ENCODE measurements at places on chromosomes 6 and 20.

- no peak for DNase-seq
These were observed 244.5 kb downstream of the CDC5L start for GRCh38 chr6:44631968-44632367.

- DNase-seq, result no peak
These were observed 465.3 kb downstream of the CBLN4 start for GRCh38 chr20:55540013-55540412.

DNA sequence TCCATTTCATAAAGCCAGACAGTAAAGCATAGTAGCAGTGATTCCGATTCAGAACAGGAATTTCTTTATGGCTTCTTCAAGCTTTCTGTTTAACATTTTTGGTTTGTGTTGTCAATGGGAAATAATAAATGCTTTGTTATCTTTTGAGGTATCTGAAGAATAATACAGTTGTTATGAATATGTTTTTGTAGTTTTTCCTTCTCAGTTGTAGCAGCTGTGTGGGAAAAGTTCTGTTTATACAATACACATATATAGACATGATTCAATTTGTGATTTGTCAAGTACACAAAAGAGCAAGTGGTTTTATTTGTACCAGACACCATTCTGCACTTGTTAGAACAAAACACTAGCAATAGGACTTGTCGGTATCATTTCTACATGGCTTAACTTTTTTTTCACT, 96.6 kb downstream of the CDYL start:
- DNase-seq, result no peak

- no peak for DNase-seq
These were observed 330.3 kb downstream of the HTR1B start for GRCh38 chr6:77133031-77133430.

- no peak for DNase-seq
These were observed 57.2 kb downstream of the RIOK1 start for GRCh38 chr6:7446619-7447325.

DNA sequence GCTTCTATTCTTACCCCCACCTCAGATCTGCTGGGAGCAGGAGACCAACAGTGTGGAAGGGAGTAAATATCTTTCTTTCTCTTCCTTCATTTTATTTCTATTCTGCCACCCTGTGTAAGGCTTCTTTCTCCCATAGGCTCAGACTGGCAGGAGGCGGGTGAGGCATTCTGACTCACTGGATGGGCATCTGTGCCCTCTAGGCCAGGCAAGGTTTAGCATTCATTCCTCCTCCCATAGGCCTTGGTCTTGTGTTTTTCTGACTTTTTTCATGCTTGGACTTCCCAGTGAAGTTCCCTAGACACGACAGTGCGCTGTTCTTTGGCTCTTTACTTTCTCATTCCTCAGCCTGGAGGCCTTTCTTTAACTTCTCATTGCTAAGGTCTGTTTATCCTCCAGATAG, 235.2 kb downstream of the SYNE1 start:
- no peak for DNase-seq

GRCh38 chr6:35181308-35181932, 32.3 kb upstream of the SCUBE3 start:
- DNase-seq, result no peak

GRCh38 chr6:156909212-156910010, 132.2 kb downstream of the ARID1B start:
- no peak for DNase-seq

GRCh38 chr6:131172222-131172621, 37.0 kb downstream of the AKAP7 start:
- DNase-seq, result no peak

GRCh38 chr6:27757307-27757706, 154.9 kb downstream of the OR2B2 start:
- peak; percentile 71 for DNase-seq

- no peak for DNase-seq
These were observed 38.0 kb downstream of the CD164 start for GRCh38 chr6:109344226-109344625.

DNA sequence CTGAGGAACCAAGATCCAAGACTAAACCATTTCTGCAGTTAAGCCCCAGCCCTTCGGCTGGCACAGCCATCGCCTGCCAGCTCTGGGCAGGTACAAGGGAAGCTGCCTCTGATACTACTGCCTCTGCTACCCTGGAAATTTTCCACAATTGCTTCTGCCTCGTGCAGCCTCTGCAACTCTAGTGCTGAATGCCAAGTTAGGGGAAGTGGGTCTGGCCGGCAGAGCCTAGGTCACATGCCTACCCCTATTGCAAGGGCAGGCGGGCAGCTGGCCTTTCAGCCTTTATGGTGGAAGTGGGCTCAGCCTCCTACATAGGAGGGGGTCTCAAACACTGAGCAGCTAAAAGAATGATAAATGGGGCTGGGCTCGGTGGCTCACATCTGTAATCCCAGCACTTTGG, 44.5 kb upstream of the TULP1 start:
- DNase-seq, result peak; percentile 28

GRCh38 chr20:63830841-63831588, at the start of gene ZBTB46:
ZBTB46 (minus strand) TSS chr20:63831264; CDS start chr20:63790757, 40,507 bp downstream.
- peak; percentile 89 for DNase-seq

DNA sequence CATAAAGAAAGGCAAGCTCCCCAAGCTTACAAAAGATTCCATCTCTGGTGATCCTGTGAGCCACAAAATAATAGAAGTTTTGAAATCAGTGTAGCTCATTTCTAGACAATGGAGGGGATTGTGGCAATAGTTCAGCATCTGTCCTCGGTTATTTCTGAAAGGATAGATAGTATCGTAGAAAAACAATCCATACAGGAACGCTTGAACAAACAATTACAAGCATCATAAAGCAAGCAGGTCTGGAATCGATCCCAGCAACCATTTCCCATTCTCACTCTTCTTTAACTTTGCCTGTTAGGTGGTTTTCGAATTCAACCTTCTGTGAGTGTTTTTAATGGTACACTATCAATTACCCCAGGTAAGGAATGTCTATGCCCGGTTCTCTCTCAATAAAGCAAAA, 931.1 kb downstream of the KIF16B start:
- DNase-seq, result no peak

DNA sequence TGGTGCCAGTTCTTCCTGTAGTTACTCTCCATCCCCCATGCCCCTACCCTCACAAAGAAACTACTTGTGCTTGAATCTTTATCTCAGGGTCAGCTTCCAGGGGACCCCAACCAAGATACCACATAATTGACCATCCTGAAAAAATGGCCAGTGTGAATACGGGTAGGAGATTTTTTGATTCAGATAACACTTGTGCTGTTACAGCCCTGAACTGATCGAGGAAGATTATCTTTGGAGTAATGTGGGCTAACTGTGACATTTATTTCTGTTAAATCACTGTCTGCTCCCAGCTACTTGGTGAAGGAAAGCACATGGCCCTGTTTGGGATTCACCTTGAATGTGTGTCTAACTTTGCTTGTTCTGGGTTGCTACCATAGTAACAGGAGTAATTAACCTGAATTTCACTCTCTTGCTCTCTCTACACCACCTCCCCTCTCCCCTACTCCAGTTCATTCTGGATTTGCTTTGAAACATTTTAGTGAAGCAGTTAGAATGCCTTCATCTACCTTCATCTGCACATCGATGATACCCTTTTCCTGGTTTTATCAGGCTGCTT, 219.6 kb upstream of the CHD6 start:
- no peak for DNase-seq

GRCh38 chr20:4471221-4471620, 250.5 kb upstream of the PRND start:
- no peak for DNase-seq

DNA sequence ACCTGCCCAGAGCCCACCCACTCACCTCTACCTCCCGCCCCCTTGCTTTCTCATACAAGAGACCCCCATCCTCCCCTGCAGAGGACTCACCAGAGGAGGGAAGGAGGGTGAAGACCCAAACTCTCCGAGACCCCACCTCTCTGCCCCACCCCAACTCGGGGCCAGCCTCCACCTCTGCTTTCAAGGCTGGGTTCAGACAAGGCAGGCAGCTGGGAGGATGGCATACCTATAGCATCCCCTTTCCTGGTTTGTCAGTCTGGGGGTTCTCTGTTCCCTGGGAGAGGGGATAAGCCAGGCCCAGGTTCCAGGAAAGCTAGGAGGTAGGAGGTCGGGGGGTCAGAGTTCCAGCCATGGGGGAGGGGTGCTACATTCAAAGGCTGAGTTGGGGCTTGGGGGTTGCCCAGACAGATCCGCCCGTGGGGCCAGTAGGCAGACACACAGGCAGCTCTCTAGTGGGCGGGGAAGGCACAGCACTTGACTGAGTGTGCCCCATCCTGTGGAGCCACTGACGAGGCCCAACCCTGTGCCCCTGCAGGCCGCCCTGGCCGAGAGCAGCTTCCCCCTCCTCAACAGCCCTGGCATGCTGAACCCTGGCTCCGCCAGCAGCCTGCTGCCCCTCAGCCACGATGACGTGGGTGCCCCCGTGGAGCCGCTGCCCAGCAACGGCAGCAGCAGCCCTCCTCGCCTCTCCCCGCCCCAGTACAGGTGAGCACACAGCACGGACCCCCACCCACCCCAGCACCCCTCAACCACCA, 40.8 kb upstream of the MDFI start:
- no peak for DNase-seq

DNA sequence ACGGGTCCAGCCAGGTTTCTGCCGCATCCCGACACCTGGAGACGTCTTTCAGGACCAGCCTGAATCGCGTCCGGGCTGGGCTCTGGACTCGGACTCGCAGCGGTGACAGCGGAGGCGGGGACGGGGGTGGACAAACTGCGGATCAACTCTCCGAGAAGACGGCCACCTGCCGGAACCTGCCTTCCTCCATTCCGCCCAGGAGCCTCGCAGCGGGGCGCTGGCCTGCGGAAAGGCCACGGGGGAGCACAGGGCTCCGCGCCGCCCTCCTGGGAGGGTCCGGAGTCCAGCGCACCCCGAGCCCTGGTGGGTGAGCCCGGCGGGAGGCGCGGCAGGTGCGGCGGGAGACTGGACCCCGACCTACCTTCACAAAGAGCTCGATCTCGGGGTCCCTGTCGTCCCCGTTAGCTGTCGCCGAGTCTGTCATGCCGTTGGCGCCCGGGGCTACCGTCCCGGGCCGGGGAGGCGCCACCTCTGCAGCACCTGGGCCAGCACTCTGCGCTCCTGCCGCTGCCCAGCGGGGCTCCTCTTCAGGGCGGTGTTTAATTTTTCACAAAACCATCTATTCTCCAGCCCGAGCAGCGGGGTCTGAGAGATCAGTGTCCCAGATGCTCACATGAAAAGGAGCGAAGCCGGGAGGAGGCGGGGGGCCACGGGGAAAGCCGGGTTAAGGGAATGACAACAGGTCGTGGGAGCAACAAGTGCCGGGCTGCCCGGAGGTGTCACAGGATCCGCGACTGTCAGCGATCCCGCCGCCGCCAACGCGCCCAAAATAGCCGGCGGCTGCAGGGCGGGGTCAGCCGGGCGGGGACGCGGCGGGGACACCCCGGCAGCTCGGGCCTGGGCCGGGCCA, at the start of gene CLIC5:
TSS of gene CLIC5 (minus strand) at position 742 of the 850 bp plus-strand sequence. CDS start at position 424, 318 bp downstream.
- DNase-seq, result peak; percentile 67

DNA sequence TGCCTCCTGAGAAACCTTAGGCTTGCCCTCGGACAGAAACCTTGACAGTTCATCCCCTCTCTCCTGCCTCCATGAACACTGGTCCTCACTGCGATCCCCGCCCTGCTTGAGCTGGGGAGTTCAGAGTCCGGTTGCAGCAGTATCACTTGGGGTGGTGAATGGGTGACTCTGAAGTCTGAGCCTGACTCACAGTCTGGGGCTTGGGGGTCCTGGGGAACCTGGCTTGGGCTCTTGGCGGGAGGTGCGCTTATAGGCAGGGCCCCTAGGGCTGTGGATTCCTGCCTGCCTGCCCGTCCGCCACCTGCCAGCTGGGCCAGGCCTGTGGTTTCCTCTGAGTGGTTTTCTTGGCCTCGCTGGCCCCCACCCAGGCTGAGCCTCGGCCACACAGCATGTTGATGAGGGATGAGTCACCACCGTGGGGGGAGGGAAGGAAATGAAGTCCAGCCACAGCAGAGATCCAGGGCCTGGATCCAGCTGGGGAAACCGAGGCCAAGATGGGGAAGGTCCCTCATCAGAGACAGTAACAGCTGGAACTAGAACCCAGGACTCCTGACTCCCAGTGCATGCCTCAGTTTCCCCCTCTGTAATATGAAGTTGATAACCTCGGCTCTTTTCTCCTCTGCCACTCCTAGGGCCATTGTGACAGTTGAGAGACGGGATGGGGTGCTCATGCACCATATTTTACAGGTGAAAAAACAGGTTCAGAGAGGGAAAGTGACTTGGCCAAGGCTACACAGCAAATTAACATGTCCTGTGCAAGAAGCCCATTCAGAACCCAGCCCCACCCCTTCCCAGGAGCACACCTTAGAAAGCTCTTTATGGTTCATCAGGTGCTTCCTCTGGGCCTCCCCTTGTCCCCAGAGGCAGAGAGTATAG, 9.2 kb downstream of the FOXS1 start:
- DNase-seq, result peak; percentile 93

- DNase-seq, result peak; percentile 72
These were observed 1.2 kb downstream of the DUSP22 start for GRCh38 chr6:293193-294174.

DNA sequence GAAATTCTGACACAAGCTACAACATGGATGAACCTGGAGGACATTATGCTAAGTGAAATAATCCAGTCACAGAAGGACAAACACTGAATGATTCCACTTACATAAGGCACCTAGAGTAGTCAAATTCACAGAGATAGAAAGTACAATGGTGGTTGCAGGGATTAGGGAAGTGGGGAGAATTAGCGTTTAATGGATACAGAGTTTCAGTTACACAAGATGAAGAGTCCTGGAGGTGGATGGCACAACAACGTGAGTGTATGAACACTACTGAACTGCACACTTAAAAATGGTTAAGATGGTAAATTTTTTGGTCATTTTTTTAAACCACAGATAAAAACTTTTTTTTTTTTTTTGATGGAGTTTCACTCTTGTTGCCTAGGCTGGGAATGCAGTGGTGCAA, 24.7 kb downstream of the MOCS3 start:
- no peak for DNase-seq

GRCh38 chr20:62142252-62143080, 728 bp downstream of the PSMA7 start:
- DNase-seq, result peak; percentile 72

- no peak for DNase-seq
These were observed 2.3 kb downstream of the NRSN2 start for GRCh38 chr20:348972-349841.

DNA sequence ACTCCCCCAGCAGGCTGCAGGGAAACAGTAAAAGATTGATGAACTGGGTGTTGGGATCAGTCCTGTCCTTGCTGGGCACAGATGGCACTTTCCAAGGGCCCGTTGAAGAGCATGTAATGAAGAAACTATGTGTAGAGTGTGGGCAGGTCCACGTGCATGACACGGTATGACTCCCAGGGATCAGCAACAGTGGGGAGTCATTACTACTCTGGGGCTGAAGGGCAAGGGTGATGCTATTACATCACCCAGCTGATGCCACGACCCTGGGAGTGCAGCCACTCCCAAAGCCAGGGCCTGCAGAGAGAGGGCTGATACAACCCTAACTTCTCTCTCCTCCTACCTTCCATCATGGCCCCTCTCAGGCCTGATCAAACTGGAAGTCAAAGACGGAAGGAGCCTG, 20.1 kb downstream of the KCNK17 start:
- DNase-seq, result no peak

DNA sequence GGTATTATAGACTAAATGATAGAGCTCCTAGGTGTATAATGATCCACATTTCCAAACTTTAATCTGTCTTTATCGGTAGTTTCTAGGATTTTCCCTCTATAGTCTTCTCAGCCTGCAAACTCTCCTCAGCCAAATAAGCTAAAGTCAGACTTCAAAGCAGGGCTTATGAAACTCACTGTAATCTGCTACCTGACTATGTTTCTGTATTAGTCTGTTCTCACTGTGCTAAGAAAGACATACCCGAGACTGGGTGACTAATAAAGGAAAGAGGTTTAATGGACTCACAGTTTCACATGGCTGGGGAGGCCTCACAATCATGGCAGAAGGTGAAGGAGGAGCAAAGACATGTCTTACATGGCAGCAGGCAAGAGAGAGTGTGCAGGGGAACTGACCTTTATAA, 928.7 kb upstream of the ADGRB3 start:
- DNase-seq, result no peak

- no peak for DNase-seq
These were observed 14.8 kb downstream of the SRSF3 start for GRCh38 chr6:36608788-36609563.

All from right cardiac atrium (tissue), 5 donors.